ENCODE measurements at places on chromosomes 13 and 19. TPM values are rescaled to one million over a fixed set of nuclear protein-coding genes. Genes with fewer than 3 reads are reported as not detected.

PRR19 gene
- total RNA-seq, result 0.91 TPM

FXYD3 gene
- total RNA-seq, result not detected

GRCh38 chr13:45773236-45773635, 71.1 kb downstream of the CBY2 start:
- no peaks in the 10 kb centered on the region for H3K36me3 ChIP-seq
- no peaks in the 10 kb centered on the region for H3K4me1 ChIP-seq
- H3K27me3 ChIP-seq, result peaks cover 10% of the 10 kb centered on the region
- no peak for DNase-seq

DNA sequence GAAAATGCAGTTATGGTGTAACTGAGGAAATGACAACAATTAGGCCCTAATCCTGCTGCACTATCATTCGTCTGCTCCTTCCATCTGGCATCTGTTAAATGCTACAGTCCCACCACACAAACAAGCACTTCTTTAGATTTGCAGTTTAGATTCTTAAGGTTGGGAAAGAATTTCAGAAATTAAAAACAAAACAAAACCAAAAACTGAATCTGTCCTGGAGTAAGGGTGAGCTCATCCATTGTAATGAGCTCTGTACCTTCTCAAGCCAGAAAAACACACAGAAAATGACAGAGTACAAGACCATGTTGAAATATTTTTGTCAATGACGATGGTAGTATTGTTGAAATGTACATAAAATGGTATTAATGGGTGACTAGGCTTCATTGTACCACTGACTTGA, 28.3 kb downstream of the SMAD9 start:
- no peak overlapping the region for H3K27ac ChIP-seq
- no peaks in the 10 kb centered on the region for H3K36me3 ChIP-seq
- peaks cover 37% of the 10 kb centered on the region for H3K27me3 ChIP-seq
- H3K4me1 ChIP-seq, result no peaks in the 10 kb centered on the region
- H3K4me3 ChIP-seq, result no peak overlapping the region
- DNase-seq, result no peak
